Caki2 (cell line): ENCODE measurements at places on chromosomes 7 and 10. TPM values are rescaled to one million over a fixed set of nuclear protein-coding genes. Genes with fewer than 3 reads are reported as not detected.
A peak's percentile ranks its signal among the peaks of the same experiment; 100 is the strongest.

- DNase-seq = no peak
These were observed 93.0 kb downstream of the PTPRN2 start for GRCh38 chr7:158494643-158495042.

Gene SPDYE11
- total RNA-seq = not detected in 2 replicates

GRCh38 chr10:103395754-103396066 lies 565 bp downstream of the ATP5MK start:
- peak; percentile 16 for DNase-seq

- no peak for DNase-seq
These were observed 17.1 kb downstream of the ADCY1 start for GRCh38 chr7:45591101-45591906.

GRCh38 chr7:101718363-101719122 lies 89.4 kb upstream of the MYL10 start:
- DNase-seq = no peak

Gene ARPC1A
- total RNA-seq = 125 and 179 TPM in 2 replicates

DNA sequence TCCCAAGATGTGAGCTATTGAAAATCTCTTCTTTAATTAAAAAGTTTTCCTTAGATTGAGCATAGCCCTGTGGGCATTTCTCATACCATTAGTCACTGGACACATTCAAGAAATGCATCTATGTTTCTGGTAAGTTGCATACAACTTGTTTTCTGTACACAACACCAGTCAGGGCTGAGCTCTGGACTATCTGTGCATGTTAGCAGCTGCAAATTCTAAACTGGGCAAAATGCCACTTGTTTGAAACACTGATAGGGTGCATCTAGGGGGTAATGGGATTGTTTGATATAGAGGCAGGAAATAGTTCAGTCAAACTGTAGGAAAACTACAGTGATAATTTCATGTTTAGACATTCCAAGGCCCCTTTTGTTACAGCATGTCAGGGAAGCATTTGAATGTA lies 145.6 kb upstream of the NPY start:
- DNase-seq = no peak

GRCh38 chr10:6064119-6064518 lies 2.0 kb upstream of the IL2RA start:
- no peak for DNase-seq

GRCh38 chr10:8815969-8816368 lies 761.5 kb downstream of the GATA3 start:
- peak; percentile 37 for DNase-seq

- no peak for DNase-seq
These were observed 172.5 kb downstream of the CCDC7 start for GRCh38 chr10:32618482-32618881.

DNA sequence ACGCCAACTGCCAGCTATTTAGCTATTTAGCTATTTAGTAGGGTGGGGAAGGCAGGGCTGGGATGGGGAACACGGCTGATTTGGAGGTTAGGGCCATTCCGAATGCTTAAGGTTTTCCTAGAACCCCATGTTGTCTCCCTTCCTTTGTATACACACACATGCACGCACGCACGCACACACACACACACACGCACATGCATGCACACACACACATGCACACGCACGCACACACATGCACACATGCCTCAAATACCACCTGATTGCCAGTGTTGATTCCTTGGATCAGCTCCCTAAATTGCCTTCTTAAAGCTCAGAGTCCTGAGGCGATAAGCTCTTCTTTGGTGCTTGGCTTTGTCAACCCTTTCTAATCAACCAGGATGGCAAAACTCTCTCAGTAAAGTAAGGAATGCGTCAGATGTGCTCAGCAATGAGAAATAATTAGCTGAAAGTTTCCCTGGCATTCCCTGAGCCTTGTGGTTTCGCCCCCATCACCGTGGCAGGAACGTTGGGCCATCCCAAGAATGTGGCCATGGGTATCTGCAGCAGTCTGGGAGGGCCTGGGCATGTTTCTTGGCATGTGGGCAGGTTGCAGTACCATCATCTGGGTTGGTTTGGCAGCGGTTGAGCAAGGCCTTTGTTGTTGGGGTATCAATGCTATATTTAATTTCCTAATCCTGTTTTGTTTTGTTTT lies 305.6 kb downstream of the LRMDA start:
- no peak for DNase-seq

GRCh38 chr7:93026425-93026824 lies 91.4 kb downstream of the SAMD9 start:
- no peak for DNase-seq

Gene PCDH15
- not detected in 2 replicates for total RNA-seq

Gene ERVW-1
- total RNA-seq = not detected in 2 replicates

Gene TLL2
- total RNA-seq = 1.3 and 3.8 TPM in 2 replicates

DNA sequence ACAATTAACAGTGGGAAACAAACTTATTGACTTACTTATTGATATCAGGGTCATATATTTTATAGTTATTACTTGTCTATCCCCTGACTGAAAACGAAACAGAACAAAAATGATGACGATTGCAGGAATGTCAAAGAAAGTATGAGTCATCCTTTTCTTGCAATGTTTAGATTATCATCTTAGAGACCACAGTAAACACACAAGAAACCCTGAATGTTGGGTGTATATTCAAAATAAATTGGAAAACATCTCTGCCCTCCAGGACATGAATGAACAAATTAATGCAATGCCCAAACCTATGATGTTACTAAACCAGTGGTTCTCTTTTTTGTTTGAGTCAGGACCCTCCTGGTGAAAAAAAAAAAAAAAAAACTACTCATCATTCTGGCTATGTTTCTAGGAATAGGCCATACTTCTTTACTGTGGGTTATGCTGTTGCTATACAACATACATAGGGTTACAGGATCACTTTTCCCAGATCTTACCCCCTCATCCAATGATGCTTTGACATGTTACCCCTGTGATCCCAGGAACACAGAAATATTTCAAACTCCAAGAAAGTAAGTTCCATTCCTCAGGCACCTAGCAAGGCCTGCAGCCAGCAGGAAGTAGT lies 623.4 kb upstream of the IGFBP3 start:
- peak; percentile 76 for DNase-seq

GRCh38 chr10:7797582-7797981 lies 9.6 kb downstream of the ATP5F1C start:
- DNase-seq = peak; percentile 47

GRCh38 chr10:118922226-118922625 lies 107.3 kb upstream of the NANOS1 start:
- DNase-seq = no peak

- no peak for DNase-seq
These were observed 658.6 kb upstream of the STEAP1 start for GRCh38 chr7:89495704-89496103.

DNA sequence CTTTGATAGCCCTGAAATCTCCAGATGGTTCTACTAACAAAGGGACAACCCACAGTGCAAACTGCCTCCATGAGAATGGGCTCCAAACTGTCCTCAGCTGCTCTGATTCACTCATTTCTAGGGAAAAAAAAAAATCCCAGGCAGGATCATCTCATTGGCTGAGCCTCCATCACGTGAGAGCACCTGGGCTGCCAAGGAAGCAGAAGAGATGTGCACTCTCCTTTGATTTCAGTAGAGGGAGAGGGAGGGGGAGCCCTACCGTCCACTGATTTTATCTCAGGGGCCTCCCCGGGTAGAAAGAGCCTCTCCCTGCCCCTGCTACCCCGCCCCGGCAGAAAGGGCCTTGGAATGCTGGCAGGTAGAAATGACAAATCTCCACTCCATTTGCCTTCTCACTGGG lies 725.4 kb downstream of the PHTF2 start:
- no peak for DNase-seq

- no peak for DNase-seq
These were observed 214.8 kb downstream of the KLF6 start for GRCh38 chr10:3570131-3570729.

- no peak for DNase-seq
These were observed 113.0 kb downstream of the SEC23IP start for GRCh38 chr10:120005207-120006201.

DNA sequence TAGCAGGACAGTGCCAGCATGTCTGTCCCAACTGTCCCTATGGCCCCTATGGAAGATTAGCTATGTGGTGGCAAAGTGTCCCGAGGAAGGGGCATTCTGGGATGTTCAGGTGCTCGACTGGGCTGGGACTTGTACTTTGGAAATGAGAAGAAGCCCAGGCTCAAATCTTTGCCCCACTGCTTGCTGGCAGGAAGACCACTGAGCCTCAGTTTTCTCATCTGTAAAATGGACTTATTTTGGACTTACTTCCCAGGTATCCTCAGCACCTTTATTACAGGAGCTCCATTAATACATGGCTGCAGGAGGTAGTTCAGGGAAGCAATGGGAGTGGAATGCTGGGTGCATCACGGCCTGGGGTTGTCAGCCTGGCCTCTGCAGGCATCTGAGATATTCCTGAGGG lies 71.2 kb downstream of the LHPP start:
- DNase-seq = no peak

GRCh38 chr10:5573968-5574641 lies 49.3 kb downstream of the CALML3 start:
- peak; percentile 22 for DNase-seq
